Activated T-helper 1 cell treated with anti-CD3 and anti-CD28 coated beads, Interleukin-2, amount 50 U/mL, for 16 hours (primary cell): ENCODE measurements at places on chromosomes 4 and X.

- no peak for DNase-seq
Measured at GRCh38 chr4:159239629-159240028, 136.8 kb downstream of the RAPGEF2 start.

DNA sequence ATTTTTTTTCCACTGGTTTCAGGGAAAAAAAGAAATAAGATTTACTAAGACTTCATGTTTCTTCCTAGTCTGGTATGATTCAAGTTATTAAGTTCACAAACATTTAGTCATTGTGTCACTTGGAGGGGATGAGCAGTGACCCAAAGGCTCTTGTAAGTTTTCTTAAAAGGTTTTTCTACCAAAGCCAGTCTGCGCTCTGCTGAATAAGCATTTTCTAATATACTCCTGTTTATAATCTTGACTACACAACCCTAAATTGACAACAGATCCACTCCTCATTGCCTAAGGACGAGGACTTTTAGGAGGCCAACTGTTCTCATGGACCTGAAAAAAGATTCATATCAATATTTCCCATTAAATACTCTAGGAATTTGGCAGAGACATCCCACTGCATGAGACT is 161.1 kb upstream of the TLL1 start:
- no peak for DNase-seq

GRCh38 chr4:174213731-174214100 is 69.8 kb downstream of the FBXO8 start:
- DNase-seq: no peak

DNA sequence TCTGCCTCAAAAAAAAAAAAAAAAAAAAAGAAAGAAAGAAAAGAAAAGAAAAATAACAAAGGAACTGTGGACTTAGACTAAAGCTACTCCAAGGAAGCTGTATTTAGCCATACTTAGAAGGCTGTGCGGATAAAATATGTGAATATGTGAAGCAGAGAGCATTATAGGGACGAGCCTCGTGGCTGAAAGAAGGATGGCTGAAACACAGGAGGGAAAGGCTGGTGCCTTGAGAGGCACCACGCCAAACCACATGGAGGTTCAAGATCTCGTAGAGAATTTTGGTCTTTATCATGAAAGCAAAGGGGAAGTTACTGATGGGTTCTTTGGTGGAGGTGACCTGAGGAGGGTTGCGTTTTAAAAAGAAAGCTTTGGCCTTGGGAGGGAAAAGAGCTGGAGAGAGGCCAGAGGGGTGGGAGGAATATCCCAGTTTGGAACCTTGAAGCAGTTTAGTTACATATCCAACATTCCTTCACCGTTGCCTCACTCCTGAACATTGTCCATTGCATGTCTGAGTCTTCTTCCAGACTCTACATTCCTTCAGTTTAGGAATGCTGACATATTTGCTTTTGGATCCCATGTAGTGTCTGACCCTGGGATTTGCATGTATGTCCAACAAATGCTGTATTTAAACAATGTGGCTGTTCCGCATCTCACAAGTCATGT is 82.5 kb downstream of the CPE start:
- DNase-seq: no peak

DNA sequence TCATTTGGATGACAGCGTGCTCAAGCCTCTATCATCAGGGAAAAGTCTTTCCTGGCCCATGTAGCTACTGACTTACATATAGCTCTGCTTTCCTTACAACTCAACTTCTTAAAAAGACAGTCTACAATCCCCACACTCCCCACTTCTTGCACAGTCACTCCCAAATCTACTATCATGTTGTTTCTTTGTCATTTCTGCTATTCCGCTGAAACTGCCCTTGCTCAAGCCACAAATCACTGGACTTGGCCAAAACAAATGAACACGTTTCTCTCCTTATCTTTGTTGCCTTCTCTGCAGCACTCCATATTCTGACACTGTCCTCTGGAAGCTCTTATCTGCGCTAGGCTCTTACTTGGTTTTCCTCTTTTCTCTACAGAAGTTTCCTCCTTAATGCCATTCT is 28.2 kb downstream of the GPRIN3 start:
- DNase-seq: no peak
